DMS 273 treated with DMSO at 0.1 percent for 48 hours (cell line): ENCODE measurements at places on chromosomes 16 and 17.

GRCh38 chr17:57707892-57708291 is 37.2 kb downstream of the CCDC182 start:
- peak; percentile 83 for DNase-seq

GRCh38 chr17:57471868-57472368 is 215.6 kb downstream of the MSI2 start:
- no peak for DNase-seq

- DNase-seq: no peak
These were observed 127.6 kb downstream of the KIF2B start for GRCh38 chr17:53950207-53950857.

DNA sequence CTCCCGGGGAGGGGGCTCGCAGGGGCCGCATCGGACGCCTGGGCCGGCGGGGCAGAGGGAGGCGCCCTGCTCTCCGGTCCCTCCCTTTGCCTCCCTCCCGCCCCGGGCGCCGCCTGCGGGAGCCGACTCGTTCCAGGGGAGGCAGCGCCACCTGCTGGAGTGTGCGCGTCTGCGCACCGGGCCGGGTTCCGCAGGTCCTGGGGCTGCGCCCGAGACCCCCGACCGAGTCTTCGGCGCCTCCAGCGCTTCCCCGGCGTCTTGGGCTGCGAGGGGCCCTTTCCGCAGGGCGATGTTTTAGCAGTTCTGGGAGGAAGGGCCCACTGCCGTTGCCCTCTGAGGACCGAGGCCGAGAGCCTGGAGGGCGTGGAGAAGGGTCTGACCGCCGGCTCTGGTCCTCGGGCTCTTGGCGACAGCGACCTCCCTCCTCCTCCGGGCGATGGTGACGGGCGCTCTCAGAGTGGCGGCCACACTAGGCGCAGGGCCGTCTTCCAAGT is 106.3 kb downstream of the SEC14L1 start:
- DNase-seq: no peak

- no peak for DNase-seq
These were observed 100.7 kb upstream of the CHMP6 start for GRCh38 chr17:80890921-80891396.

DNA sequence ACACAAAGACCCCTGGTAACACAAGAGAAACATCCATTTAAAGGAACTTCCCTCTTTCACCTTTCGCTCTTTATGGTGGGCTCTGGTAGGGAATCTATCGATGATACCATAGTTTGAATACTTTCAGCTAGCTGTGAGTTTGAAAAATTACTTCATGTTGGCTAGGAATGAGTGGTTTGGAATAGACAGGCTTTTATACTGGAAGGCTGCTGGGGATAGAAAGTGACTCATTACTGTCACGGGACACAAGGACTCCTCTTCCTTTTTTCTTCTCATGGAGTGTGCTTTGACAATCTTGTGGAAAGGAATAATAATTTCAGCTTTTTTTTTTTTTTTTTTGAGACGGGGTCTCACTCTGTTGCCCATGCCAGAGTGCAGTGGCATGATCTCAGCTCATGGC is 76.9 kb downstream of the CYB561 start:
- DNase-seq: no peak

DNA sequence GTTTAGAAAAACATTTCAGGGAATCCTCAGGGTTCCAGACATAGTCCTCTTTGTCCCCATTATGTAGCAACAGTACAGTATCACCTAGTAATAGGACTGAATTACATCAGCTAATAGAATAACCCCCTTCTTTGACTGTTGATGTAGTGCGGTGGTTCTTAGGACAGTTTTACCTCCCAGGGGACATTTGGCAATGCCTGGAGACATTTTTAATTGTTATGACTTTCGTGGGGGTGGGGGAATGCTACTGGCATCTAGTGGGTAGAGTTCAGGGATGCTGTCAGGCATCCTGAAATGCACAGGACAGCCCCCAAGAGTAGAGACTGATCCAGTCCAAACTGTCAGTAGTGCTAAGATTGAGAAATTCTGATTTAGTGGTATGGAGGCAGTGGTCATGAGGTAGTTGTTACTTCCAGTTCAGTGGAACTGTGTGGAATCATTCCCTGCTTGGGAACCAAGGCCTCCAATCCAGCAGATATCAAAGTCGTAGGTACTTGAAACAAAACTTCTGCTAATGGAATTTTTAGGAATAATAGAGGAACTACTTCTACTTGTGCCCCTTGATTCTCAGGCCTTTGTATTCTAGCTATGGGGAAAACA is 20.3 kb downstream of the NF1 start:
- no peak for DNase-seq
